Islet precursor cell (in vitro differentiated cells): ENCODE measurements at places on chromosomes 5 and 9.

- no peak for DNase-seq
These were observed 42.5 kb downstream of the ERGIC1 start for GRCh38 chr5:172876578-172876977.

GRCh38 chr5:172102913-172103626 is 85.0 kb downstream of the STK10 start:
- peak; percentile 93 for DNase-seq

- no peak for DNase-seq
These were observed 17.6 kb upstream of the MUSK start for GRCh38 chr9:110650991-110651411.

DNA sequence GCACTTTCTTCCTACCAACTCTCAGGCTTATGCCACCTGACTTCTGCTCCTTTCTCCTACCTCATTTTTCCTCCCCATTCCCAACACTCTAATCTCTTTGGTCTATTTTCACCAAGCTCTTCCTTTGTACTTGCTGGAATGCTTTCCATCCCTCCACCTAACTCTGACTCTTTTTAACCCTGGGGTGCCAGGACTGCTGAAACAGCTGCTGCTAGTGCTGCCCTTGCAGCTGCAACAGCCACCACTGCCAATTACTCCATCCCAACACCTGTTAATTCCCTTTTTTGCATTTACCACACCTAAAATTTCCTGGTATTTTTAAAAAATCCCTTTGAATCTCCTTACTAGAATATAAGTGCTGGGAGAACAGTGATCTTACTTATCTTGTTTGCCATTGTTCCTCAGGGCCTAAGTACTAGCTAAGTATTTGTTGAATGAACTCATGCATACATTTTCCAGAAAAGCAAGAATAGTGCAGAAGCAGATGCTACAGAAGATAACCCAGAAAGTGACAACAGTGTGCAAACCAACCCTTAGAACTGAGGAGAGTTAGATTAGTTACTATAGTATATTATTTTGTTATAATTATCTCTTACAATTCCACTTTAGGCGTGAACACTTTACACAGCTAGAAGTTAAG is 11.5 kb downstream of the NADK2 start:
- DNase-seq, result no peak

DNA sequence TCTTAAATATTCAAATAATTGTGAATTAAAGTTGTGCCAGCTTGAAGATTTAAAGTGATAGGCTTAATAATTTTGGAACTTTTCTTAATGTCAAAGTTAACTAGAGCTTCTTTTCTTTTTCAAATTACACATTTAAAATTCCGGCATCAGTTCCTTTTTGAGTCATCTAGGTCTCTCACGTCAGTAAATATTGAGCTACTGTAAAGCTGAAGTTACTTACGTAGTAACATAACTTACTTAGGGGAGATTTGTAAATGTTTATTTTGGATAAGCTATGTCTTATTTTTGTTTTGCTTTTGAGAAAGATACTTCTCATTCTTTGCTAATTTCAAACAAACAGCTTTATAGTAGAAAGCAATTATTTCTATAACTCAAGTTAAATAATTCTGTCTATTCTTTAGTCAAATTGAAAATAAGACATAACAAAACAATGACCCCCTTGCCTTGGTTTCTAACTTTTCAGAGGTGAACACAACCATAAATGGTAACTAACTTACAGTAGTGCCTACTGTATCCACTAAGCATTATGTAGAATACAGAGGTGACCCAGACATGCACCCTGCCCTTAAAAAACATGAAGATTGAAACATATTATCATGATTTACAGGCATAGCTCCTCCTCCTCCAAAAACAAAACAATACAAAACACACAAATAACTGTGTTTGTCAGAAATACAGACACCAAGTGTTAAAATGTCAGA is 29.8 kb downstream of the CD274 start:
- no peak for DNase-seq

- no peak for DNase-seq
These were observed 124.2 kb upstream of the GAS1 start for GRCh38 chr9:87071473-87071872.

- no peak for DNase-seq
These were observed 5.8 kb downstream of the HMGCR start for GRCh38 chr5:75342836-75343235.

DNA sequence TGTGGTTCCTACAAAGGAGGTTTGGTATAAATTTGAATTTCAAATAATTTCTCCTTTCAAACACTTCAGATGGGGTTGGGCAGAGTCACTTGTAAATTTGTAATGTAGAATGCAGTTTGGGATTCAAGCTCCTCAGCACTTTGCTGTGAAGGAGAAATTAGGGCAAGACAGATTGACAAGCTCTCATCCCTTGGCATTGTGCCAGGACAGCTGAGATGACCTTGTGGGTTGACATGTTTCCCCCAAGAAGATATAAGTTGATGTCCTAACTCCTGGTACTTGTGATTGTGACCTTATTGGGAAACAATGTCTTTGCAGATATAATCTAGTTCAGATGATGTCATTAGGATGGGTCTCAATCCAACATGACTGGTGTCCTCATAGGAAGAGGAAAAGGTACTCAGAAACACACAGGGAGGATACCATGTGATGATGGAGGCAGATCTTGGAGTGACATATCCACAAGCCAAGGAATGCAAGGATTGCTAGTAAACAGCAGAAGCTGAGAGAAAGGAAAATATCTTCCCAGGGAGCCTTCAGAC is 408.3 kb downstream of the MED10 start:
- no peak for DNase-seq

DNA sequence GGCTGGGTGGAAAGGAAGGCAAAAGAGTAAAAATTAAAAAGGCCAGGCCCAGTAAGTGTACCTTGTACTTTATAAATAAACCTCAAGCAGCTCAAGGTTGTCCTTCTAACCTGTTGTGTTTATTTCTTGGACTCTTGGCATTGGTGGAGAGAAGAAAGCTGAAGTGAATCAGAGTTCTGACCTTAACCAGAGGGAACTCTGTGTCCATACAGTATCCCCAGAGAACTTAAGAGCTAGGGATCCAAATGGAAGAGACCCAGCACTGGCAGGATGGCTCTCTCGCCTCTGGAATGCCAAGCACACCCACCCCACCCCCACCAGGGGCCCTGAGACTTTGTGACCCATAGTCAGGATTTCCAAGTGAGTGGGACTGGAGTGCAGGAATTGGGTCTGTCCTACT is 14.2 kb downstream of the NUDT2 start:
- DNase-seq, result no peak

- peak; percentile 71 for DNase-seq
These were observed at the start of gene SEPTIN8 for GRCh38 chr5:132777209-132778069. Gene SEPTIN8, minus strand, starts transcription at chr5:132777239. Its CDS starts 102 bp downstream, at chr5:132777137.

DNA sequence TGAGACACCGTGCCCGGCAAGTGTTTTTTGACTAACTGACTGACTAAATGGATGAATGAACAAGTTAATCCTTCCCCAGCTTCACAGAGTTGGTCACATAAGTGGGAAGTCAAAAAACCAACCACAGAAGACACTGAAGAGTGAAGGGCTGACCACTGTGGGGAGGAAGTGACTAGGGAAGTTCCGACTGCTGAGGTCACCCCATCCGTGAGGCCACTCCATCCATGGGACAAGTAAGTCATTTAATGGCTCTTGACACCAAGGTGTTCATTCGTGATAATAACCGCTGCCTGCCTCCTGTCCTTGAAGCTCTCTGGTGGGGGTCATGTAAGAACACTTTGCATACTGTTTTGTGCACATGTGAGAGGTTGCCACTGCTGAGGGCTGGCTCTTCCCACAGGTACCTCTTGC is 22.2 kb upstream of the CXCL14 start:
- peak; percentile 37 for DNase-seq

DNA sequence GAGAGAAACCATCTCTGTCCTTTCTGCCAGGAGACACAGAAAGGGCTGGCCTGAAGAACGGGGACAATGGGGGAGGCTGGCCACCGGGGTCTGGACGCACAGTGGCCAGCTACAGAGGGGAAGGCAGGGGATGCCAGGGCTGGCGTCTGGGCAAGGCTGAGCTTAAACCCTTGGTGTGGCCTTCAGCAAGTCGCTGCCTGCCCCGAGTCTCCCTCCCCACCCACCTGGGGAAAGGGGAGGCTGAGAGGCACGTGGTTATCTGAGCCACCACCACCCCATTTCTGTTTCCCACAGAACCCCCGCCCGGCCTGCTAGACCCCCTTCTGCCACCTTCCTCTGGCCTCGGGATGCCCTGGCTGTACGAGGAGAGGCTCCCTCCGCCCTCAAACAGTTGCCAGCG is 115.3 kb downstream of the VAV2 start:
- DNase-seq, result no peak

- DNase-seq, result no peak
These were observed 127.4 kb downstream of the PSAT1 start for GRCh38 chr9:78424299-78424698.

DNA sequence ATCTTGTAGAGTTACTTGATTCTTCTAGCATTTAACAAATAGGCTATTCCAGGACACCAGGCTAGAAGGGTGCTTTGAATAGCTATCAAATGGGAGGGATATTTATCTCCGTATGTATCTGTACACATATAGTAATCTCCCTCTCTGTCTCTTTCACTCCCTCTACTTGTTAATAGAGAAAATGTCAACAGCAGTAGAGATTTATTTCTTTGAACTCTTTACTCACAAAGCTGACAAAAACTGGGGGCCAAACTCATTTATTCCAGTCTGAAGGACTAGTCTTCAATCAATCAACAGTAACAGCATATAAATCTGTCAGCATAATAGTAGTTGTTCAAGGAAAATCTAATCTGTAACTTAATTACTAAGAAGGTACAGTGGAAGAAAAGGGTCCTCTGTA is 78.2 kb upstream of the FER start:
- no peak for DNase-seq

GRCh38 chr5:45454114-45454513 is 242.1 kb downstream of the HCN1 start:
- peak; percentile 53 for DNase-seq

- DNase-seq, result no peak
These were observed 138.4 kb downstream of the MAPKAP1 start for GRCh38 chr9:125568621-125569020.

DNA sequence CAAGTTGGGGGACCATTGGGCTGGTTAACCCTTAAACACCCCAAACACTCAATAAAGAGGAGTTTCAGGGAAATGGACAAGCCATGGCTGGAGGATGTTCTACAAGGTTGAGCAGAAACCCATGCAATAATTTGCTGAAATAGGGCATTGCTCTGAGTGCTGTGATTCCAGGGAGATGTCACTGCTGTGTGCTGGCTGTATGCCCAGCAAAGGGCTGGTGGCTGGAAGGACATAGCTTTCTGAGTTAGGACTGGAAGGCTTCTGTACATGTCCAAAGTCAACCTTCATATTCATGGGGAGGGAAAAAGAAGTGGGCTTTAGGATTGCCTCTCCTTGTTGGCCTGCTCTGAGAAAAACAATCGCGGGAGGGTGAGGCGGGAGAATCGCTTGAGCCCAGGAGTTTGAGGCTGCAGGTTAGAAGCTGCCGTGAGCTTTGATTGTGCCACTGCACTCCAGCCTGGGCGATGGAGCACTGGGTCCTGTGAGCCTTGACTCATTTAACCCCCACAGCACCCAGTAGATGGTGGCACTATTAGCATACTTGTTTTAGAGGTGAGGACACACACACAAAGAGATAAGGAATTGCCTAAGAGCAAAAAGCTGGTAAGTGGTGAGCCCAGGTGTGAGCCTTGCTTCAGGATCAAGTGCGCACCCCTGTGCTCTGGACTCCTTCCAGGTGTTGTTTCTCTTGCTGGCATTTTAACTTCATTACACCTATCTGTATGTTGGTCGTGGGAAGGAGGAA is 20.4 kb downstream of the IL12B start:
- no peak for DNase-seq

DNA sequence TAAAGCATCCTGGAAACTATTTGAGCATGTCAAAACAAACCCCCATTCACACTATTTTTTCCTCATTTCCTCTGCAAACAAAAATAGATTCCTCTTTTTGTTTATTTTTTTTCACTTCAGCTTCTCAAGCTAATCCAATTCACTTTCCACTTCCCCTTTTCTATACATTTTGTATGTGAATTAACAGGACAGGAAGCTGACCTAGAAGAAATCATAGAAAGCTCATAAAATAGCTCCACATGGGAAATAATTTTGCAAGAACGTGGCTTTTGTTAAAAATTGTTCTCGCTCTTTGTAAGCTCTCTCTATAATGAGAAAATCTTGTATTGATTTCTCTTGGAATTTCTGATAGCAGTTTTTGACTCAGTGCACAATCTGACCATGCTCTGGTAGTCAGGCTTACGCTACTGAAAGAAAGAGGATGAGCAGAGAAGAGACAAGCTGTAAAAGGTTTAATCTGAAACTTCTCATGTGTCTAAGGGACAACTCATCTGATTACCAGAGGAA is 215.8 kb downstream of the ADAMTS12 start:
- no peak for DNase-seq

DNA sequence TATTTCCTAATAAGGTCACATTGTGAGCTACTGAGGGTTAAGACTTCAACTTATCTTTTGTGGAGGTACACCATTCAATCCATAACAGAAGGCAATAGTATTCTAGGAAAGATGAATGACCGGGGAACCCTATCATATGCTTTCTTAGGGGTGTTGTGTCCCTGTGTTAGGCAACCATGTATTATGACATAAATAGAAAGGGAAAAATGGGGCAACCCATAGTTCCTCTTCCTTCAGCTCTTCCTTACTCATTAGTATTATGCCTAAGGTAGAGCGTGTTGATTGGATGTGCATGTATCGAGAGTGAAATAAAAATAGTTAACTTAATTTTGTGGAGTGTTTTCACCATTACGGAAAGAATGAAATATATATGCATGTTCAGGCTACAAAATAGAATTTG is 6.0 kb upstream of the CCNJL start:
- DNase-seq, result no peak

GRCh38 chr9:124427281-124427680 is 12.0 kb upstream of the PSMB7 start:
- DNase-seq, result no peak

DNA sequence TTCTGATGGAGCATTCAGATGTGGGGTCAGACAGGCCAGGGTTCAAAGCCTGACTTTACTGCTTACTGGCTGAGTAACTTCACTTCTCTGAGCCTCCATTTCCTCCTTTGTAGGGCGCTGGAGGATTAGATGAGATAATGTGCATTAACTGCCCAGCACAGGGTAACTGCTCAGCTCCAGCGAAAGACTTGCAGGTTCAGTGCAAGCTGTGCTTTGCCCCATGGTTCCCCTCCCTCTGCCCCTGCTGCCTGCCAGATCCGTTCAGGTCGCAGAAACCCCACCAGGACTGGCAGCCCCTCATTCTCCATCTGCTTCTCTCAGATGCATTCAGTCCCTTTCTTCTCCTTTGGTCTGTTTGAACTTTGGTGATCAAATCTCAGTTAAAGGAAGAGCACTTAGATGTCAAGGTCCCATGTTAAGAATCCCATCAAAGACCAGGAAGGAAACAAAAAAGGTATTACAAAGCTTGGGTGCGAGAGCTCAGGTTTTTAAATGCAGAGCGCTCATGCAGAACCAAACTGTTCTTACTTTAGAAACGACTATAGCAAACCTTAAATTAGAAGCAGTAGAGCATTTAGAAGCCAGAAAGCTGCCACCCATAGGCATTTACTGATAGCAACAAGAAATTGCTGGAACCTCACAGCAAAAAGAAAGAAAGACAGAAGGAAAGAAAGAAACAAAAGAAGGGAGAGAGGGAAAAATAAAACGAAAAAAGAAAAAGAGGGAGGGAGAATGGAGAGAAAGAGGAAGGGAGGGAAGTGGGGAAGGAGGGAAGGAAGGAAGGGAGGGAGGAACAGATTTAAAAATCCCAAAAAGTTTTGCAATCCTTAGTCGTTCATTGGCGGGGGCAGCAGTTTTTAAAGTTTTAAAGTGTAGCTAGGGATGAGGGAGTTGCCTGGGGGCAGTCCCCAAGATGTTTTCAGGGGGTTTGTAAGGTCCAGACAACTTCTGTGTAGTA is 23.5 kb downstream of the AFAP1L1 start:
- DNase-seq, result no peak
